ENCODE measurements at places on chromosomes 3 and 15.
A peak's percentile ranks its signal among the peaks of the same experiment; 100 is the strongest.

- DNase-seq, result no peak
Measured at GRCh38 chr15:56942118-56942517, 23.7 kb downstream of the TCF12 start.

DNA sequence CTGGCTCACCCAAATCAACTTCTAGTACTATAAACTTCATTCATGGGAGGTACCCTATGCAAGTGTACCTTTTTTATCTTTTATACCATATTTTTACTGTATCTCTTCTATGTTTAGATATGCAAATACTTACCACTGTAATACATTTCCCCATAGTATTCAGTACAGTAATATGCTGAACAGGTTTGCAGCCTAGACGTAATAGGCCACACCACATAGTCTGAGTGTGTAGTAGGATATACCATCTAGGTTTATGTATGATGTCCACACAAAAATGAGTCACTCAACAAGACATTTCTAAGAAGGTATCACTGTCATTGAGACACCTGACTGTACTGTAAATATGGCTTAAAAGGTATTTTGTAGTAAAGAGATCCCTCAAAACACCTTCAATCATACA is 124.7 kb downstream of the PLOD2 start:
- no peak for DNase-seq

- no peak for DNase-seq
Measured at GRCh38 chr15:88467935-88468528, 524 bp downstream of the MRPS11 start.

GRCh38 chr3:32816439-32817256 is 1.1 kb upstream of the TRIM71 start:
- no peak for DNase-seq

GRCh38 chr15:66803182-66803729 is 101.2 kb downstream of the SMAD6 start:
- peak; percentile 91 for DNase-seq

GRCh38 chr15:70113304-70113700 is 15.6 kb upstream of the TLE3 start:
- DNase-seq, result no peak

GRCh38 chr3:59572106-59572505 is 522.3 kb upstream of the CFAP20DC start:
- DNase-seq, result no peak

DNA sequence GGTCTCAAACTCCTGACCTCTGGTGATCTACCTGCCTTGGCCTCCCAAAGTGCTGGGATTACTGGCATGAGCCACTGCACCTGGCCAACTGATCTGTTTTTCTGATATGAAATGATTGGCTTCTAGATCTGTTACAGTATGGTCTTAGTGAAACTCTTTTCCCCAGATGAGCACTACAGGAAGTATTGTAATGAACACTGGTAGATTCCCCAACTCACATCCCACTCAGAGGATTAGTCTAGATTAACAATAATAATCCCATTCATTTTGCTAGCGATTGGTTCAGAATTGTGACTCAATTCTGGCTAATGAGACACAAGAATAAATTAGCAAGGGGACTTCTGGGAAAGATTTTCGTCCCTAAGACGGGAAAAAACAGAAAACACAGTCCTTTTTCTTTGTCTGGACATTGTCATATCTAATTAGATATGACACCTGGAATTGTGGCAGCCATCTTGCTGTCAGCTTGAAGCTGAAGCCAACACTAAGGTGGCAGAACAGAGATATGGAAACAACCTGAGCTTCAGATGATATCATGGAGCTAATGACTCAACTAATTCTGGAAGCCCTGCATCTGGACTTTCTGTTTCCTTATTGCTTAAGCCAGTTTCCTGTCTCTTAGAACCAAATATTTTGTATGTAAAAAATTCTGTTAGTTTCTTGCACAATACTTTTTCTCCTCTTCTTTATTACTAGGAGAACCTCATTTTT is 17.4 kb upstream of the NPTN start:
- no peak for DNase-seq

DNA sequence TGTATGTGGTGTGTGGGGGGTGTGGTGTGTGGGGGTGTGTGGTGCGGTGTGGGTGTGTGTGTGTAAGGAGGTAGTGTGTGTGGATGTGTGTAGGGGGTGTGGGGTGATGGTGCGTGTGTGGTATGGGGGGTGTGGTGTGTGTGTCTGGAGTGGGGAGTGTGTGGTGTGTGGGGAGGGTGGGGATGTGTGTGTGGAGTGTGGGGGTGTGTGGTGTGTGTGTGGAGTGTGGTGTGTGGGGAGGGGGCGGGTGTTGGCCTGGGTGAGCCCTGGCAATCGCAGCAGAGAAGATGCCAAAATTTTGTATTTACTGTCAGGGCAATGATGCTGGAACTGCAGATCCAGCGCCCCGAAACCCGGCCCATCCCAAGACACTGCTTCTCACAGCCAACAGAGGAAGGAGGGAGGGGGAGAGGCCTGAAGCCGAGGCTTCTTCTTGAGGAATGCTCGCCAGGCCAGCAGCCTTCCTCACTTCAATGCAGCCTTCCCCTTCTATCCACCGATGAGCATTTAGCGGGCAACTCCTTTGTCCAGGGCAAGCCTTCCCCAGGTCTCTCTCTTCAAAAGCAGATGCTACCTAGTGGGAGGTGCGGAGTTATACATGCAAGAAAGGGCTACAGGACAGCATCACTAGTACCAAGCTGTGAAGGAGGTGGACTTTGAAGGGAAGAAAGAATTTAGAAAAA is 11.9 kb upstream of the SRP14 start:
- no peak for DNase-seq

DNA sequence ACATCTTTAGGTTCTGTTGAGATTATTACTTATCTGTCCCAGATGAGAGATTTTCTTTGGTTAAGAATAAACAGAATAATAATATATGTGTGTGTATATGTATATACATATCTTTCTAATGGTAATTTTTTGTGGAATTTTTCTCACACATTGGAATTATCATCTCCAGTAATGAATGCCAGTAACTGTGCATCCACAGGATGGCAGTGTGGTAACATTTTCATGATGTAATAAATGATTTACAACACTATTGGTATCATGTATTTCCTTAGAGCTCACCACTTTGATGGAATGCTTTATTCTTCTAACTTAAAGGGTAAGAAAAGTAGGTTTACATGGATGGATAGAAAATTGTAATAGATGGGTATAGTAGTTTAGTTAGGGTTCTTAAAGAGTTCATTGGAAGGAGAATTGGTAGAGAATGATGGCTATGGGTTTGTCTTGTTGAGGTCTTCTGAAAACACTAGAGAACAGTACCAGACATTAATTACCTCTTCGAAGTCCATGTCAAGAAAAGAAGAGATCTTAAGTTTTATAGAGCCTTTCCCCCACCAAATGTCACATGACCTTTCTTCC is 78.1 kb downstream of the STT3B start:
- peak; percentile 12 for DNase-seq

DNA sequence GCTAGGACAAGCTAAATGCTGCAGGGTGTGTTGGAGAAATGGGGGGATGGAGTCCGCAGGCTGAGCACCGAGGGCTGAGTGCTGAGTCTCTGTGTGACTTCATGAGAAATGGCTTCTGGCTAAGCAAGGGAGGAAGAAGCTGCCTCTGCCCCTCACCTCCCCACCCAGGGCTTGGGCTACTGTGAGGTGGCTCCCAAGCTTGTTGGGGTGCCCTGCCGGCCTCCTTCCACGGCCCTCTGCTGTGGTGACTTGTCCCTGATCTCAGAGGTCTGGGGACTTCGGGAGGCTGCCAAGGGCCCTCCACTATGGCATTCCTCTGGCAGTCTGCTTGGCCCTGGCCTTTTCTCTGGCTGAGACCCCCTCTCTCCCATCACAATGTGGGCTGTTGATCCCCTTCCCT is 30.1 kb upstream of the RAD18 start:
- no peak for DNase-seq

DNA sequence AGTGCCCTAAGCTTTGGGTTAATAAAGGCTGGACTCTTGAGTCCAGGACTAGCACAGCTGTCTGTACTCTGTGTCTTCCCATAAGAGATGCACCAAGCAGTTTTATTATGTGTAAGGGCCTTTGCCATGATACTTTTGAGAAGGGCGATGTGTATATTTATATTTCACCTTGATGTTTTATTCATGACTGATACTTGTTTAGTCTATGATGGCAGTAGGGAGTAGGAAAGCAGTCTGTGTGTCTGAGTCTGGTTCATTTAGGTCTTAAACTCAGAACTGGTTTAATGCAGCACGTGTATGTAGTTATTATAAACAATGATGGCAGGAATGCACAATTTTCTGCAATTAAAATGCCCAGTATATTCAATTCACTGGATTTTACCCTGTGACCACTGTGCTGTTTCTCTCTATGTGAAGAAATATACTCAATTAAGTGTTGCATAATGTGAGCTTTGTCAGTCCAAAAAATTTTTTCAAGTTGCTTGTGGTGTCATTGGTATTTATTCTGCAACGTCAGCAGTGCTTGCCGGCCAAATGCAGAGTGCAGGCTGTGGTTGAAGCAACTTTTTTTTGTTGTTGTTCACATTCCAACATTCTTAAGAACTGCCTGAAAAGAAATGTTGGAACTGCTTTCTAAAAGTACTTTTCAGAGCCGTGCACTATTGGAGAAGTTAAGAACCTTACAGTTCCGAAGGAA is 423.7 kb upstream of the SEMA6D start:
- peak; percentile 83 for DNase-seq

DNA sequence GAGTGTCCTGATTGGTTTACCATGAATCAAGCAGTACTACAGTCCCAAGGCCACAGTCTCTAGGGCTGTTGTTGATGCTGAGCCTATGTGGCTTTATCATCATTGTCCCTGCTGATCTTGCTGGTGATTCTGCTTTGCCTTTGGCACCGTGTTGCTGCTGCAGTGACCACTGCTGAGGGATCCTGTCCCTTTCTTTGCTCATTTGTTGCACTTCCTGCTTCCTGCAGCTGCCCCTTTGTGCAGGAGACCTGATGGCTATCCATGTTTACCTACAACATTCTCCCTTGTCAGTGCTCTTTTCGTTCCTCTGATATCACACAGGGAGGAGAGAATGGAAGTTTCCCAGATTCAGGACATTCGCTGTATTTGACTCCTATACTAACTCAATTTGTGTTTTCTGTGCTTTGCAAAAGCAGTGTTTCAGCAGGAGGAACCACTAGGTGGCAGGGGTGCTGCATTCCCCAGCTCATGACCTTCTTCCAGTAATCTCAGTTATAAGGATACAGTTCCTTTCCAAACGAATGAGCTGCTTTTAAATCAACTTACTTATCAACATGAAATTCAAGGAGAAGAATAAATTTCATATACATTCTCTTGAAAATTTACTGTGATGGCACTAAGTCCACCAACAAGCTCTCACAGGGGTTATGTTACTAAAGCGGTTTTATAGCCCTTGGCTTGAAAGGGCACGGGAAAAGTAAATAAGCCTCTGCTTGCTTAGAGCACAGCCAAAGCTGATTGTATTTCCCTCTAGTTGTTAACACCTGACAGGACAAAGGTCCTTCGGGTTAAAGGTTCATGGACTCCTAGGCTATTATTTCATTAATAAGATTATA is 9.7 kb upstream of the THUMPD3 start:
- no peak for DNase-seq

DNA sequence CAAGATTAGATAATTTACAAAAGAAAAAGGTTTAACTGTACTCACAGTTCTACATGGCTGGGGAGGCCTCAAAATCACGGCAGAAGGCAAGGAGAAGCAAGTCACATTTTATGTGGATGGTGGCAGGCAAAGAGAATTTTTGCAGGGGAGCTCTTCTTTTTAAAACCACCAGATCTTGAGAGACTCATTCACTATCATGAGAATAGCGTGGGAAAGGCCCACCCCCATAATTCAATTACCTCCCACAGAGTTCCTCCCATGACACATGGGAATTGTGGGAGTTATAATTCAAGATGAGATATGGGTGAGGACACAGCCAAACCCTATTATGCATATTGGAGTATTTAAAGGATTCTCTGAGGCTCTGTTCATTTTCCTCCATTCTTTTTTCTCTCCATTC is 138.7 kb upstream of the CADM2 start:
- DNase-seq, result no peak

- no peak for DNase-seq
Measured at GRCh38 chr3:73056014-73056844, 5.2 kb upstream of the EBLN2 start.
